Posterior cingulate gyrus (tissue), 11 donors: ENCODE measurements at places on chromosomes 4 and X.
A peak's percentile ranks its signal among the peaks of the same experiment; 100 is the strongest.

GRCh38 chr4:186627226-186627865, 72.0 kb upstream of the MTNR1A start:
- DNase-seq: no peak

DNA sequence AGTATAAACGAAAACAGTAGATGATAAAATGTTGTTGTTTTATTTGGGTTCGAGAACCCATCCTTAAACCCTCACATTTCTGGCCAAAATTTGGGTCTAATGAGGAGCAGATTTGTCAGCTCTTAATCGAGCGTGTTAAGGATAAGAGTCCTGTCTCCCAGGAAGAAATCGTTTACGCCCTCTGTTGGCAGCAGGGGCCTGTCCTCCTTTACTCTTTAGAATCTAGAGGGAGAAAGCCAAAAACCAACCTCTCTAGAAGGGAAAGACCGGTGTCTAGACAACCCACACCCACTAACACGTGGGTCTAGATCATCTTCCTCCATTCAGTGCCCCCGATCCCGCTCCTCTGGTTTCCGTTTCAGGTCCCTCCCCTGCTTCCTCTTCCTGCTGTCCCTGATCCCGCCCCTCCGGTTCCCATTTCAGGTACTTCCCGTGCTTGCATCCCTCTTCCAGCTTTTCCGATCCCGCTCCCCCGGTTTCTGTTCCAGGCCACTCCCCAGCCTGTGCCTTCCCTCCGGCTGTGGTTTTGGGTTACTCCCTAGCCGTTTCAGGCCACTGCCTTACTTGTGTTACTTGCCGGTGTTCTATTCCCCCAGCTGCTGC, 339.1 kb downstream of the PAPSS1 start:
- no peak for DNase-seq

DNA sequence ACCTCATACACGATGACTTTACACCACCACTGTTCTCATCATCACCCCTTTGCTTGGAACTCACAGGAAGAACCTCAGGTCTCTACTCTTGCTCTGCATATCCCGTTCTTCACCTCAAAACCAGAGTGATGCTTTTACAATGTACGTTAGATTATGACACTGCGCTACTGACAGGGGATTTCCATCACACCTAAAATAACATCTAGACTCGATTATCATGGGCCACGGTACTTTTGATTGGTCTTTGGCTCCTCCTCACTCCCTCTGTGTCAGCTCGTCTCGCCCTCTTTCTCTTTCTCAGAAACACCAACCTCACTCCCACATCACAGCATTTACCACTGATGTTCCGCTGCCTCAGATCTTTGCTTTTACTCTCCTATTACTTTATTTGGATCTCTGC, 172.4 kb downstream of the TLL1 start:
- no peak for DNase-seq

DNA sequence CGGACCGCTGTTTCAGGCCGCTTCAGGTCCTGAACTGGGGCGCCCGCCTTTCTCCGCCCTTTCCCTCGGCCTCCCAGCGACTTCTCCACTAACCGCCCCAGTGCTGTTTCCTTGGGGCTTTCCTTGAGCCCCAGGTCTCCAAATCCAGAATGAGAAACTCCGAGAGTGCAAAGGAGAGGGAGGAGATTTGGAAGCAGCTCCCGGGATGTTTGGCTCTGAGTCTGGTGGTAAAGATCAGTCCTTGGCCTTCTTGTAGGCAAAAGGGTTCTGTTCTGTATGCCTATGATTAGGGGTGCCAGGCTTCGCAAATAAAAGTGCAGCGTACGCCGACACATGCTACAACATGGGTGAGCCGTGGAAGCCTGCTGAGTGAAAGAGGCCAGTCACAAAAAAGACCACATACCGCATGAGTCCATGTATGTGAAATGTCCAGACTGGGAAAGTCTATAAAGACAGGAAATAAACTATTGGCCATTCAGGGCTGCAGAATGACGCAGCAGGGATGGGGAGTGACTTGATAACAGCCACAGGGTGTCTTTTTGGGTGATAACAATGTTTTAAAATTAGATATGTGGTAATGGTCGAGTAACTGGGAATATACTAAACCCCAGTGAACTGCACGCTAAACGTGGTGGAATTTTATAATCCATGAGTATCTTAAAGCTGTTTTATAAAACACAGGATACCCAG, 99.8 kb downstream of the TRAPPC11 start:
- no peak for DNase-seq

DNA sequence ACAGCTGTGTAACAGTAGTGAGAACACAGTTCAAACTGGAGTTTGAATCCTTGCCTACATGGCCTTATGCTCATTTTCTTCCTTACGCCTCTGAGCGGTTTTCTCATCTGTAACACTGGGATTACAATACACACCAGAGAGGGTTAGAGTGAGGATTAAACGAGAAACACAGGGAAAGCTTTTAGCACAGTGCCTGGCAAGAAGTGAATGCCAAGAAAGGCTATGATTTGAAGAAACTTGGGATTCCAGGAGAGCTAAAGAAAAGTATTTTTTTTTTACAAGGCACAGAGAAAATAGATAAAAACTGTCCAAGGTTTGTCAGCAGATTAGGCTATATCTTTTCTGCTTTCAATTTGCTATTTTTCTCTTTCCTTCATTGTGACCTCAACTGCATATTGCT, 246.4 kb downstream of the FBXW7 start:
- no peak for DNase-seq

- DNase-seq: no peak
These were observed 44.3 kb downstream of the RASGEF1B start for GRCh38 chr4:81427344-81427821.

DNA sequence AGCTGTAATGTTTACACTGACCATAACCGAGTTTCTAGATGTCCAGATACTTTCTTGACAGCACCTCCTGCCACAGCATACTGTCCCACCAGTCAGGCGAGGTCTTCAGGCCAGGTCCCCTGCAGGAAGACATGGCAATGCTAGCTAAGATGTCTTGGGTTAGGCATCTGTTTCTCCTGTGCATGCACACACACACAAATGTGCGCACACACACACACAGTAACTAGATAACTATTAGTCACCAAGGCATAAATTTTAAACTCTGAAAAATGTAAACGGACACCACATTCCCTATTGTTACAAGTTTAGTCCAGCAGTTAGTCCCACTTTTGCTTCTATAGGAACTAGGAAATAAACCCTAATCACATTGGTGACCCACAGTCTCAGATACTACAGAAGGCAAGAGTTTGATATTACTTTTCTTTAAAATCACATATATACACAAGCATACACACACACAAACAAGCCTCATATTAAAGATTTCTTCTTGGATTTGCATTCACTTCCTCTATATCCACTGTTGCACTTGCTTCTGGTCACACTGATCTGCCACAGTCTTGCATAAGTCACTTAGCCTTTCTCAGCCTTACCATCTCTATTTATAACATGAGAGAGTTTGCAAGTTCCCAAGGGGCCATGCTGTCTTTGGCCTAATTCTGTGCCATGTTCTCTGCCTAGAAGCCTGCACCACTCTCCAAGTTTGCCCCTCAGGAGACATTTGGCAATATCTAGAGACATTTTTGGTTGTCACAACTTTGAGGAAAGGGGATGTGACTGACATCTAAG, 32.2 kb downstream of the IL21 start:
- DNase-seq: no peak

- DNase-seq: no peak
These were observed 130.6 kb downstream of the FRYL start for GRCh38 chr4:48649505-48649904.

DNA sequence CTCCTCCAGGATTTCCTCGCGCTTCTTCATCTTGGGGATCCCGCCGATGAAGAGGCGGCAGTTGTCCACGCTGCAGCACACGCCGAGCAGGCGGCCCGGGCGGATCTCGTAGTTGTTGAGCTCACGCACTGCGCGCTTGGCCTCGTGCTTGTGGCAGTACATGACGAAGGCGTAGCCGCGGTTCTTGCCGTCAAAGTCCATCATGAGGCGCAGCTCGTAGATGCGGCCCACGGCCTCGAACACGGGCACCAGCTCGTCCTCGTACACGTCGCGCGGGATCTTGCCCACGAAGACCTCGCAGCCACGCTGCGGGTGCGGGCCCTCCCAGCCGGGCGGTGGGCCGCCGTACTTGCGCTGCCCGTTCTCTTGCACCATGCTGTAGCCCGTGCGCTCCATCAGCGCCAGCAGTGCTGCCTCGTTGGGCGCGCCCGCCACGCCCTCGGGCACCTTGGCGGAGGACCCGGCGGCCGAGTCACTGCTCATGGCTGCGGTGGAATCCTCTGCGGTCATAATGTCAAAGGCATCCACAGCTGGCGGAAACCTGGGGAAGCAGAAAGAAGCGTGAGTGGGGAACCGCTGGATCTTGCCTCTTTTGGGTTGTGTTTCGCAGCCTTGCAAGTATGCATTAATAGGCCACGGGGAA, 103.4 kb downstream of the CHRNA9 start:
- DNase-seq: no peak

DNA sequence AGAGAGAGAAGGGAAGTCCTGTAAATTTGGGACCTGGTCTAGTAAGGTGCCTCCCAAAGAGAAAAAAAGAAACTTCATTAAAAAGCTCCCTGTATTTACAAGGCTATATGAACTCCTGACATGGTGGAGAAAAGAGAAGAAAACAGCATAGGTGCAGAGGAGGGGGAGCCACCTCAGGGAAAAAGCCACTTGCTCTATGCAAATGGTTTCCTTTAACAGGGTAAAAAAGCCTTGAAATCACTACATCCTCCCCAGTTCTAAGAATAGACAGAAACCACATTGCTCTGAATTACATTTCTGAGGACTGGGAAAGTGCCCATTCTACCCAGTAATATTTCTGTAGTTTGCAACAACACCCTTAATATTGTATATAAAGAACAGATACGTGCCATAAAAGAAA, 165.5 kb downstream of the KLF8 start:
- DNase-seq: no peak

GRCh38 chrX:17860811-17861488, at the start of gene RAI2:
RAI2 (minus strand) TSS chrX:17861298; CDS start chrX:17802010, 59,288 bp downstream.
- peak; percentile 90 for DNase-seq

- DNase-seq: no peak
These were observed 275.1 kb downstream of the GPM6A start for GRCh38 chr4:175536852-175537453.

DNA sequence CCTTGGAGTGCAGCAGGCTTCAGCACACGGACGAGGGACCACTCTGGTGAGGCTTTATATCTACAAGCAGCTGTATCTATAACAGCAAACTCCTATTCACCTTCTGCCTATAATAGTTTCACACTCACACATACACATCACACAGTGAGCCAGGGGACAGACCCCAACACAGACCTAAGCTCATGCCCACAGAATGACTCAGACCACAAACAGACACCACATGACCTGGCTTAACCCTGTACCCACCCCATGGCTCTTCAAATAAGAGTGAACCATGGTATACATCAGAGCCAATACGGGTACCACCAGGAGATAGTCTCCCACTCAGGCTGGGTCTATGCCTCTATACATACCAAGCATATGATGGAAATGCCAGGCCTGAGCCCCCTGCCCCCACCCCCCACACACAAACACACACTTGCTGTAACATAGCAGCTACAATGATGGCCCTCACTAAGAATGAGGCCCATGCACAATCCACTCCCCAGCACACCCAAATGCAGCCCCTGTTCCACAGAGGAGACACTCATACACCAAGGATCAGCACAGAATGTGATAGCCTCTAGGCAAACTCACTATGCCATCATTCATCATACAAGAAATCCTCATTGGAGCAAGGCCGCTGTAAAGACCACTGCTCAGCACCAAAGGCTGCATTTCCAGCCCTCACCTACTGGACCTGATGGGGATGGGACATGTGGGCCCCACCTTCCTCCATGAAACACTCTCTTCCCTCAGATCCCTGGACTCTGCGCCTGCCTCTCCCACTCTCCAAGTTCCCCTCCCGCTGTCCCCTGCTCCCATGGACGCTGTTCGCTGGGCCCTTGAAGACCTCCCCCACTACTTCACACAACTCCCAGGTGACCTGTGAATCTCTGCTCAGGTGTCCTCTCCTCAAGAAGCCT, 62.1 kb upstream of the XIAP start:
- DNase-seq: no peak

- no peak for DNase-seq
These were observed 109.9 kb downstream of the WDFY3 start for GRCh38 chr4:84856468-84857049.

- DNase-seq: no peak
These were observed 376.5 kb upstream of the MAD2L1 start for GRCh38 chr4:120443116-120443515.

DNA sequence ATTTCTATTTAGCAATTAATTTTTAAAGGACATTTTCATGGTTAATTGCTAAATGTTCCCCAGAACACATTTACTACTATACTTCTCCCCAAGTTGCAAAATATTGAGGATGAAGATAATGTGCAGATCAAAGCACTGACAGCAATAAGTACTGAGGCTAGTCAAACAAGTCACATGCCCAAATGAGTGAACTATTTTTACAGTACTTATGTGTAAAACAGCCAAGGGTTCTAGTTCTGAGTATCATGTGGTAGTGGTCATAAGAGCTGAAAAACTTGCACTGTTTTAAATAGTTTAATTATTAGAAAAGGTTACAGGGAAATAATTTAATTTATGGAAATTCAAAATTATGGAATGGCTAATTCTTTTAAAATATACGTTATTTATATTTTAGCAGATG, 3.8 kb downstream of the GALNTL6 start:
- DNase-seq: no peak

GRCh38 chr4:39295784-39296183, 70.4 kb downstream of the RFC1 start:
- DNase-seq: no peak
